Muscle of leg (tissue), 16 donors: ENCODE measurements at places on chromosomes 13 and 19. TPM values are rescaled to one million over a fixed set of nuclear protein-coding genes. Genes with fewer than 3 reads are reported as not detected.

DNA sequence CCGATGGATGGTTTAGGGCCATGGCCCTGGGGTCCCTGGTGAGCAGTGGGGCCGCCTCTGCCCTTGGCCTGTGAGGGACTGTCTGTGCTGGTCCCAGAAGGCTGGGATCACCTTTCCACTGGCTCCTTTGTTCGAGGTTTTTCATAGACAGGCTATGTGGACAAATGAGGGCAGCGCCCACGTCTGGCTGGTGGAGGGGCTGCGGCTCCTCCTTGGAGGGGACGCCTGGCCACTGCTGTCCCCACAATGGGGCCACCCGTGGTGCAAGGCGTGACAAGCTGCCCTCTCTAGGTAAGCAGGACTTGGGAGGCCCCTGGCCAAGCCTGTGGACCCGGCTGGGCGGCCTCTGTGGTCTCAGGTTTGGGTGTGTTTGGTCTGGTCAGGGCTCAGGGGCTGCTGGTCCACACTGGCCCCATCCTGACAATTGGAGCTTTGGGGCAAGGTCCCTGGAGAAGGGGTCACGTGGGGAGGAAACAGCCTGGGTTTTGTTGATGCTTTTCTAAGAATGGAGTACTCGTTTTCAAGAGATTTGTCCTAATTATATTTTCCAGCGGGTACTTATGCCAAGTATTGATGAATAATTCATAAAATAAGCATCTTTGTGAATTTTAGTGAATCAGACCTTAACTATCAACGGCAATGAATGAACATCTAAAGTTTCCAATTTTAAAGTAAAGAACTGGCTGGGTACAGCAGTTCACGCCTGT is 33.3 kb downstream of the MCF2L start:
- H3K4me3 ChIP-seq: peak overlapping the region; percentile 46
- no peak overlapping the region for H3K27ac ChIP-seq
- peaks cover 2% of the 10 kb centered on the region for H3K27me3 ChIP-seq
- peaks cover 6% of the 10 kb centered on the region for H3K36me3 ChIP-seq
- no peak for DNase-seq
- H3K4me1 ChIP-seq: peaks cover 54% of the 10 kb centered on the region

DNA sequence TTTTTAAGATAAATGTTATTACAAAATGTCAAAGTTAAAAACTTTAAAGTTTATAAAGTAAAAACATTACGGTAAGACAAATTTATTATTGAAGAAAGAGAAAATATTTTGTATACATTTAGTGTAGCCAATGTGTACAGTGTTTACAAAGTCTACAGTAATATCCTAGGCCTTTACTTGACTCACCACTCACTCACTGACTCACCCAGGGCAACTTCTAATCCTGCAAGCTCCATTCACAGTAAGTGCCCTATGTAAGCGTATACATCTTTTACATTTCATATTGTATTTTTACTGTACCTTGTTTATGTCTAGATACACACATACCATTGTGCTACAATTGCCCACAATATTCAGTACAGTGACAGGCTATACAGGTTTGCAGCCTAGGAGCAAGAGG is 448.2 kb downstream of the KCTD12 start:
- no peak for DNase-seq
- H3K36me3 ChIP-seq: no peaks in the 10 kb centered on the region
- no peak overlapping the region for H3K4me3 ChIP-seq
- H3K27me3 ChIP-seq: no peaks in the 10 kb centered on the region
- H3K27ac ChIP-seq: no peak overlapping the region

ZSCAN4 gene
- not detected for total RNA-seq

DNA sequence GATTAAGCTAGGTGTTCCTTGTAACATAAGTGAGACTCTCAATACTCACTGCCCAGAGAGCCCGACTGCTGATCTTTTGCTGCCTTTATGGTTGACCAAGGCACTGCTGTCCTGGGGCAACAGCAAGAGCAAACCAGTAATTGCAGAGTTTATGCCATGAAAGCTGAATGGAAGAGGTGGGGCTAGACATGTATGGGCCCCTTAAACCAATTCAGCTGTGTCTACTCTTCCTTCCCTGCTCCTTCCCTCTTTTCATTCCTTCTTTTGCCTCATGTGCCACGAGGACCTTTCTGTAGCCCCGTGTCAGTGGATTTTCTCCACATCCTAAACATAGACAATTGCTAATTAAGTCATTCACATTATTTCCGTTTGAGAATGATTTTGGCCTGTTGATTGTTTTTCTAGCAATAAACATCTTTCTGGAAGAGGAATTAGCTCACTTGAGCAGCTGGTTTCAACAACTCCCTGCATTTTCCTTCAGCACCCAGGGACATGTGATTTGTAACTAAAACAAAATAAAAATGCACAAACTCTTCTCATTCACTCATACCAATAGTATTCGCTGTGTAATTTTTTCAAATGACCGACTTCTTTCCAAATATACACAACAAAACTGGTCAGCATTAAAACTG is 40.5 kb downstream of the RAP2A start:
- H3K4me3 ChIP-seq: no peak overlapping the region
- peak; percentile 74 for DNase-seq
- peaks cover 7% of the 10 kb centered on the region for H3K4me1 ChIP-seq
- peak overlapping the region; percentile 31 for H3K27ac ChIP-seq

DNA sequence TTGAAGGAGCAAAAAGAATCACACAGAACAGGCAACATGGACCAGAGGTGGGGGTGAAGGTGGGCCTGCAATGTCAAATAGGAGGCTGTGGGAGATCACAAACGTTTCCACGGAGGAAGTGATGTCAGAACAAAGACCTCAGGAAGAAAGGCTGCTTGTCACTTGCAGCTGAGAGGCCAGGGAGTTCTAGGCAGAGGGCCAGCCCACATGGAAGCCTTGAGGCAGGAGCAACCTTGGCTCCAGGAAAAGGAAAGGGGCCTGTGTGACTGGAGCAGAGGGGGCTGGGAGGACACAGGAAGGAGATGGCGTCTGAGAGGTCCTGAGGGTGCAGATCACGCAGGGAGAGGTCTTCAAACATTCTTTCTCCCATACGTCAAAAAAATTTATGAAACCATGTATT is 16.3 kb downstream of the ZNF160 start:
- H3K27ac ChIP-seq: peak overlapping the region; percentile 74
- peak; percentile 84 for DNase-seq
- H3K4me3 ChIP-seq: no peak overlapping the region
- H3K27me3 ChIP-seq: no peaks in the 10 kb centered on the region
- H3K36me3 ChIP-seq: peaks cover 70% of the 10 kb centered on the region

GRCh38 chr13:101303521-101303920 is 112.8 kb downstream of the NALCN start:
- H3K36me3 ChIP-seq: no peaks in the 10 kb centered on the region
- H3K4me3 ChIP-seq: no peak overlapping the region
- H3K27ac ChIP-seq: no peak overlapping the region
- no peaks in the 10 kb centered on the region for H3K4me1 ChIP-seq
- peak; percentile 30 for DNase-seq

ATP8B3 gene
- total RNA-seq: 0.35 TPM

GRCh38 chr19:49875857-49876421 is 1.2 kb downstream of the AKT1S1 start:
- peak; percentile 85 for DNase-seq
- H3K4me1 ChIP-seq: peaks cover 25% of the 10 kb centered on the region
- H3K27me3 ChIP-seq: no peaks in the 10 kb centered on the region
- peak overlapping the region; percentile 96 for H3K27ac ChIP-seq

TEX26 gene
- 0.09 TPM for total RNA-seq

C13orf42 gene
- 0.09 TPM for total RNA-seq

PPP1R12C gene
- total RNA-seq: 59.9 TPM

- H3K36me3 ChIP-seq: peaks cover 23% of the 10 kb centered on the region
- DNase-seq: no peak
- H3K4me1 ChIP-seq: peaks cover 6% of the 10 kb centered on the region
- H3K27ac ChIP-seq: no peak overlapping the region
- H3K4me3 ChIP-seq: no peak overlapping the region
These were observed 1.6 kb downstream of the ZNF649 start for GRCh38 chr19:51903192-51903591.

DNA sequence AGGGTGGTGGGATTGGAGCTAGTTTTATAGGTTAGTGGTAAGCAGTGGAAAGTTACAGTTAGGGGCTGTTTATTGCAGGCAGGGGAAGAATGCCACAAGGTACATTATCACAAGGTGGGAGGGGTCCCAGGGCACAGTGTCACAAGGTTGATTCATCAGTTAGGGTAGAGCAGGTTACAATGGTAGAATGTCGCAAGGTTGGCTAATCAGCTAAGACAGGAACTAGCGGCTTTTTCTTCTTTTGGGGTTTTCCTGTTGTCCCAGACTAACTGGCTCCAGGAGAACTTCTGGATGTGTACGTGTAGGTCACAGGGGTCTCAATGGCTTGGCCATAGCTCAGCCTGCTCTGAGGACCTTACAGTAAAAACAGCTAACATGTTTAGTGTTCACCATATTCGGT is 1221.1 kb downstream of the SLITRK1 start:
- no peaks in the 10 kb centered on the region for H3K36me3 ChIP-seq
- no peak for DNase-seq
- no peaks in the 10 kb centered on the region for H3K4me1 ChIP-seq
- no peak overlapping the region for H3K4me3 ChIP-seq

SLITRK6 gene
- total RNA-seq: 6.7 TPM

DNA sequence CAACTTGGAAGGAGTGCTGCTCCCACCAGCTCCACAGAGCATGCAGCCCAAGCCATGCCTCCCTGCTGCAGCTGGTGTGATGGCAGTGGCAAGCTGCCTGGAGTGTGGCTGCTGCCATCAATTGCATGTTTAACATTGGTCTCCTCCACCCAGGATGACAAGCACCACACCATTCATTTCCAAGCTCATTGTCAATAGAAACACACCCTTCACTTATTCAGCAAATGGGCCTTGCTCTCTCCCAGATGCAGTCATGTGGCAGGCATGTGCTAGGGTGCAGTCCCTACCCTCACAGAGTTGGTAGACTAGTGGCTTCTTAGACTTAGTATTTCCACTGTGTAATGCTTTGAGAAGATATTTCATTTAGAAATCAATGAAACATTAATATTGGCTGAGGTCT is 70.8 kb upstream of the FGF14 start:
- no peak overlapping the region for H3K4me3 ChIP-seq
- H3K4me1 ChIP-seq: no peaks in the 10 kb centered on the region
- no peak for DNase-seq
- H3K27ac ChIP-seq: no peak overlapping the region
- H3K36me3 ChIP-seq: no peaks in the 10 kb centered on the region
- H3K27me3 ChIP-seq: no peaks in the 10 kb centered on the region

- DNase-seq: no peak
- no peaks in the 10 kb centered on the region for H3K36me3 ChIP-seq
- H3K27me3 ChIP-seq: no peaks in the 10 kb centered on the region
- H3K4me1 ChIP-seq: no peaks in the 10 kb centered on the region
These were observed 40.0 kb downstream of the ZNF729 start for GRCh38 chr19:22326219-22326618.

DNA sequence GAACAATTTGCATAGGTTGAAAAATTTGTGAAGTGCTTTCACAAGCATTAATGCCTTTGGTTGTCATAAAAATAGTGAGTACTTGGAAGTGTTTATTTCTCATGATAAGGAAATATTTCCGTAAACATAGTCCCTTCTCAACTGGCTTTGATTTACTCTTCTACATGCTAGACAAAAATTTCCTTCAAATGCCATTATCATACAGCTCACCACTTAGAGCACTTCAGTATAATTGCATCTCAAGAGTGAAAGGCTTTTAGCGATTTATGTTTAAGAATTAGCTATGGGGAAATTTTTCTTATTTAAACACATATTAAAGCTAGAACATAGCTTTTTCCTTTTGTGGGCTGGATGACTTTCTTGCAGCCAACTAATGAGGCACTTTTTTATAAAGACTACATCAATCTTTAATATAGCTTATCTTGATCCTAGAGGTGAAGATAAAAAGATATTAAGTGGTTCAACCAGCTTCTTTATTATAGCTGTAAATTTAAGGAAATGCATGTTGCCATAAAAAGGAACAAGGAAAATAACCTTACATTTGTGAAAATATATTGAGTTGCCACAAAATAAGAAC is 656.8 kb downstream of the SLITRK6 start:
- no peaks in the 10 kb centered on the region for H3K4me1 ChIP-seq
- H3K27me3 ChIP-seq: no peaks in the 10 kb centered on the region
- DNase-seq: no peak
- H3K36me3 ChIP-seq: no peaks in the 10 kb centered on the region
- no peak overlapping the region for H3K4me3 ChIP-seq
- H3K27ac ChIP-seq: no peak overlapping the region

DNA sequence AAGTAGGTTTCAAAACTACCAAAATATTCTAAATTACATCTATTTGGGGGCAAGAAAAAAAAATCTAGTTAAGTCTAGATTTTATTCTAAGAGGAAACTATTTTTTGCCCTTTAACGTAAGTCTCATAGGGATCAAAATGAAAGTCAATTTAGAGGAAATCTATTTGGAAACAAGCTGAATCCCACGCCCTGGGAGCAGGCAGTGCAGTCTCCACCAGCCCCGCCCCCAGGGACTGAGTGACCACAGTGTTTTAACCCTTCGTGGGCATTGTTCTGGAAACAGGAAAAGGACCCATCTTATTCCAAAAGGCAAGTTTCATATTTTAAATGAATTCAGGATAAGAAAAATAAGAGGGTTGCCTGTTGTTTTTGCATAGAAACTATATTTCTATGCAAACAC is 209.7 kb downstream of the SPRY2 start:
- peaks cover 12% of the 10 kb centered on the region for H3K4me1 ChIP-seq
- H3K36me3 ChIP-seq: no peaks in the 10 kb centered on the region
- peak; percentile 82 for DNase-seq
- no peaks in the 10 kb centered on the region for H3K27me3 ChIP-seq
- peak overlapping the region; percentile 11 for H3K4me3 ChIP-seq

DNA sequence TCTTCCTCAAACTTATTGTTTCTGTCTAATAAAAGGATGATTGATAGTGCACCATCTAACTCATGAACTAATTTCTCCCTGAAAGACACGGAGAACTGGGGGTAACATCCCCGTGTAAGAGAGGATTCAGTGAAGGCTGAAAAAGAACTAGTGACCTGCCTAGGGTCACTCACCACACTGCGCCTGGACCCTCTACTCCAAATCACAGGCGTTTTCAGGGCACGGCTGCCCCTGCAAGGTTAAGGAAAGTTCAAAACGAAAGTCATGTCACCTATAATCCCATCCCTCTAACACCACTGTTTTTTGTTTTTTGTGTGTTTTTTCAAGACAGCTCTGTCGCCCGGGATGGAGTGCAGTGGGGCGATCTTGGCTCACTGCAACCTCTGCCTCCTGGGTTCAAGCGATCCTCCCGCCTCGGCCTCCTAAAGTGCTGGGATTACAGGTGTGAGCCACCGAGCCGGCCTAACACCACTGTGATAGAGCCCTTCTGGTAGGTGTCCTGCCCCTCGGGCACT is 8.7 kb downstream of the URAD start:
- H3K27me3 ChIP-seq: peaks cover 90% of the 10 kb centered on the region
- no peaks in the 10 kb centered on the region for H3K36me3 ChIP-seq
- no peak for DNase-seq
- H3K4me3 ChIP-seq: no peak overlapping the region

FCER2 gene
- total RNA-seq: 0.44 TPM

EPS8L1 gene
- 2.3 TPM for total RNA-seq

GRCh38 chr13:41212881-41213280 is 18.5 kb upstream of the KBTBD7 start:
- no peak overlapping the region for H3K27ac ChIP-seq
- H3K4me3 ChIP-seq: no peak overlapping the region
- H3K4me1 ChIP-seq: no peaks in the 10 kb centered on the region
- DNase-seq: no peak
- H3K27me3 ChIP-seq: no peaks in the 10 kb centered on the region
- H3K36me3 ChIP-seq: no peaks in the 10 kb centered on the region

GRCh38 chr13:99527301-99527700 is 26.0 kb downstream of the TM9SF2 start:
- no peaks in the 10 kb centered on the region for H3K27me3 ChIP-seq
- H3K27ac ChIP-seq: no peak overlapping the region
- H3K4me1 ChIP-seq: no peaks in the 10 kb centered on the region
- no peak overlapping the region for H3K4me3 ChIP-seq
- peaks cover 28% of the 10 kb centered on the region for H3K36me3 ChIP-seq
- DNase-seq: no peak
